Tibial artery (tissue), 4 donors: ENCODE measurements at places on chromosomes 11 and 22.

DNA sequence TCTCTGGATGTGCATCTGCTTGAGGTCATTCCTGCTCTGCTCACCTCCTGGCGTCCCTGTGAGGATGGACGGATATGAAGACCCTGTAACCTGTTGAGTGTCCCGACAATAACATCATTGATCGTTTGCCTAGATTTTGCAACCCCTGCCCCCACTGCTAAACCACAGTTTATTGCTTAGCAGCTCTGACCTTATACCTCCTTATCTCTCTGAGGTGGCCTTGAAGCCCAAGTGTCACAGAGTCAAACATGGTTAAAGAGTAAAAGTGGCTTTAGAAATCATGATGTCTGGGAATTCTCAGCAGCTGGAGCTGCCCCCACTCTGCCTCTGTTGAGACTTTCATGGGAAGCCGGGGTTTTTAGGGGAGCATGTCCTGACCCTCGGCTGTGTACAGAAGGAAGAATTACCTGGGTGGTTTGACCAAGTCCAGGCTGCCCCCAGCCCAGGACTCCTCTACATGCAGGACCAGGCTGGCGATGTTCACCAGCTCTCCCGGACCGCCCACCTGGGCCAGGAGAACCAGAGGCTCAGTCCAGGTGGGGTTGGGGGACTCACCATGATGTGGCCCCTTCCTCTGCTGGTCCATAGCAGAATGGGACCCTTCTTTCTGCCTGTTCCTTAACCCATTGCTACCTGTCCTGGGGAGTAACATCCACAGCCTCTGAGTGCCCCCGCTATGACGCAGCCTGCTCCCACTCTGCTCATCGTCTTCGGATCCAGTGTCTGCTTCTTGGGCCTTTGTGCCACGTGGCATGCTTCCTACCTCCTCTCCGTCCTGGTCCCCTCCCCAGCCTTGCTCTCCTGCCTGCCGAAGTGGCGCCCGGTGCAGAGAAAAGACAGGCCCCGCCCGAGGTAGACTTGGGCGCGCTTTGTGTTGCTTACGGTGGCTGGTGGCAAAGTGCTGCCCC, 33.4 kb upstream of the FTH1 start:
- peak; percentile 50 for DNase-seq

GRCh38 chr22:17366830-17367229, 2.4 kb upstream of the CECR2 start:
- no peak for DNase-seq

DNA sequence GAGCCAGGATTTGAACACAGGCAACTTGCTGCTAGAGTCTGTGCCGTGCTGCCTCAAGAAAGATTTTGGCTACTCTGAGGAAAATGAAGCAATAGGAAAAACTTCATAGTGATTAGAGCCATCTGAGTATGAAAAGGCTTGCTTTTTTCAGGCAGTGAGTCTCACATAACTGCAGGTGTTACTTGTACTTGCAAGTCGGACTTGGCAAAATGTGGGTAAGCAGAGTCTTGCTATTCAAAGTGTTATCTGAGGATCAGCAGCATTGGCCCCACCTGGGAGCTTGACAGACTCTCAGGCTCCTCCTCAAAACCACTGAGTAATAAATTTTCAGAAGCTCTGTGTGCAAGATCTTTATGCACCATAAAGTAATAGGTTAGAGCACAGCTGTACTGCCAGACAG, 18.1 kb downstream of the RNF141 start:
- DNase-seq, result no peak

DNA sequence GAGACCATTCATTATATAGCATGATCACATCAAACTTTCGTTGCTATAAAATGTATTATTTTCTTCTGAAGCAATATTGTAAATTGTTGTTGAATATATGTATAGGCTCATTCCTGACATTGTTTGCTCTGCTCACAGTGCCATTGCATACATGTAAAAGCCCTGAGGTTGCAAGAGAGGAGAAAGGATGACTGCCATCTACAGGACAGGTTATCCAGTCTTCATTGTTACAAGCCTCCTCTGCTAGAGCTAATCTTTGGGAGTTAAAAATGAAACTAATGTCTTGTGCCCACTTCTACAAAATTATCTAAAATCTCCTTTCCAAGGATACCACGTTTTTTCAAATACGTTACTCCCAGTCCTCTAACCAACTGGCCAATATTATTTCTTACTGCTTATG, 16.4 kb upstream of the OR5AL1 start:
- no peak for DNase-seq

- no peak for DNase-seq
Observed at GRCh38 chr22:28923826-28924732, 40.7 kb downstream of the ZNRF3 start.

DNA sequence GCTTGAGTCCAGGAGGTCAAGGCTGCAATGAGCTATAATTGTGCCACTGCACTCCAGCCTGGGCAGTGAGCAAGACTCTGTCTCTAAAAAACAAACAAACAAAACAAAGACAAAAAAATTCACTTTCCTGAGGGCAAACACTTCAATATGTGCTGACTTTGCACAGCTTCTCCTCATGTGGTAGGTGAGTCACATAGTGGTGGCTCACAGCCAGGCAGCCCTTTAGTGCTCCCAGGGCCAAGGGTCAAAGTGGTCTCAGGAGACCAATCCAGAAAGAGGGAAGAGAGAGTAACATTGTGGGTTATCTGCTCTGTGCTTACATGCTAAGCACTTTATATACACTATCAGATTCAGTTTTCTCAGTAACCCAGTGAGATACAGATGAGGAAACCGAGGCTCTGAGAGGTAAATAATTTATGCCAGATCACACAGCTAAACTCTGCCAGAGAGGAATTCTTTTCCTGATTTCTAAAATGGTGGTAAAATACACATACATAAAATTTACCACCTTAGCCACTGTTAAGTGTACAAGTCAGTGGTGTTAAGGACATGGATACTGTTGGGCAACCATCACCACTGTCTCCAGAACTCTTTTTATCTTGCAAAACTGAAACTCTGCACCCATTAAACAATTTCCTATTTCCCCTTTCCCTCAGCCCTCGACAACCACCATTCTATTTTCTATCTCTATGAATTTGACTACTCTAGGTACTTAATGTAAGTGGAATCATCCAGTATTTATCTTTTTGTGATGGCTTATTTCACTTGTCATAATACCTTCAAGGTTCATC, 231.7 kb upstream of the NARS2 start:
- DNase-seq, result peak; percentile 30
